ENCODE measurements at places on chromosomes 6 and 20.

DNA sequence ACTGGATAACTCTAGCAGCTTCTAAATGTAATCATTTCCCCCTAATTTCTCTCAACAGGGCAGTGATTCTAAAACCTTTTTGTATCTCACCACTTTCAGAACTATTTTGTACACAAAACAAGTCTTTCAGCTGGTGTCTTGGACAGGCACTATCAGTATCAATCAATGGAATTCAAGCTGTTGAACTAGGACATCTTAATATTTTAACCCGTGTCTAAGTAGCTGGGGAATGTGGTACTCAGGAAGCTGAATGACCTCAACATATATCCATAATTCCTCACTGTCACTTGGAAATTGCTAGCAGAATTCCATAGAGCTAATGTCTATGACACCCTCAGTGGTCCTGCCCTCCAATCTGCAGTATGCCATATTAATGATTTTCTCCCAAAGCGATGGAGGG, 24.5 kb downstream of the ADAT2 start:
- no peak for DNase-seq

- DNase-seq, result no peak
Measured at GRCh38 chr6:39520916-39521315, 198.4 kb upstream of the KCNK16 start.

GRCh38 chr6:150510576-150510975, 89.1 kb upstream of the PLEKHG1 start:
- DNase-seq, result no peak

- DNase-seq, result no peak
Measured at GRCh38 chr20:42123981-42124473, 505.9 kb upstream of the CHD6 start.

- no peak for DNase-seq
Measured at GRCh38 chr6:28947067-28947765, 23.4 kb upstream of the TRIM27 start.

DNA sequence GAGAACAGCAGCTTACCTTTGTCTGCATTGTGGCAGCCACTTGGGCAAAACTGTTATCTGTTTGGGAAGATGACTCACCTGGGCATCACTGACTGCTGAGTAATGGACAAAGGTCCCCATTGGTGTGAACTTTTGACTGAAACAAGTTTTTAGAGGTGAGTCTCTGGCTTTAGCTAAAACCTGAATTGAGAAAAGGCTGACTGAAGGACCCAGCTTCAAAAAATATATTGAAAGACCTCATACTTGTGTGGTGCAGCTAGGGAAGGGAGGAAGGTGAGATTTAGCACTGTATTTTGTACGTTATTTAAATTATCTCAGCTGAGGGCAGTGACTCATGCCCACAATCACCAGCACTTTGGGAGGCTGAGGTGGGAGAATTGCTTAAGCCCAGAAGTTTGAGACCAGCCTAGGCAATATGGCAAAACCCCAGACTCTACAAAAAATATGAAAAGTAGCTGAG, 4.5 kb upstream of the CITED2 start:
- no peak for DNase-seq

DNA sequence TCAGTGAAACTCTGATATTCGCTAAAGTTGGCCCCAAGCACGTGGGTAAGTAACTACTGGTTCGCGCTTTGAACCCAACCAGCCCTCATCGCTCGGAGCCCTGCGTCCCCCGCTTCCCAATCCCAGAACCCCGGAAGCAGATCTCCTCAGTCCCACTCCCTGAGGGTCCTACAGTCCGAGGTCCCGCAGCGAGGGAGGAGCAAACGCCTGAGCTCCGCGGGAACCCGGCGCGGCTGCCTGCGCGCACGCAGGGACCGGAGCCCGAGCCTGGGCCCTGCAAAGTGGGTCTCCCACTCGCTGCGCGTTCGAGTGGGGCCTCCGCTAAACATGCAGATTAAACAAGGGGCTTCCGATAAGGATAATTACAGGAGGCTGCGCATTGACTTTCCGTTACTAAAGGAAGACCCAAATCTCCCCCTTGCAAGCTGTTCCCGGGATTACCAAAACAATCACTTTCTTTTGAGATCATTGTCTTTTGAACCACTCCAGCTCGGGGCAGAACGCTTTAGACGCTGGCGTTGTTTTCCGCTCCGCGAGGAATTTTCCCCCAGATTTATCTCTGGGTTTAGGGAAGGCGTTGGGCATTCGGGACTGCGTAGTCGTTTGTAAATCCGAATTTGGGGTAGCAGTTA, 1.3 kb upstream of the VSX1 start:
- no peak for DNase-seq

GRCh38 chr20:4833074-4833728, 111.5 kb downstream of the PRND start:
- DNase-seq, result no peak

DNA sequence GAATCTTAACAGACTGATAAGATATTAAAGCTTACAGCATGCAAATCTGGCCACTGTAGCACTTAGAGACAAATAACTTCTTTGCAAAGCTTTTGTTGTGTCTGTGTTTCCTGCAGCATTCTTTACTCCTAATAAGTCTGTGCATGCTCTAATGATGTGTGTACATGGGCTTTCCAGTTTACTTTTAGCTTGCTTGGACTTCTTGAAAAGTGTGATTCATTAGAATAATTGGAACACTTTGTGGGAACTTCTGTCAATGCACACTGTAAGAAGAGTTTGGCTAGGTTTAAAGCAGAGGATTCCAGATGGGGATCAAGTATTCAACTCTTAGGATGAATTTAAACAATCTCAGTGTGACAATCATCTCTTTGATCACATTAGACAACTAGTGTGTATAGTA, 22.1 kb upstream of the TINAG start:
- no peak for DNase-seq

DNA sequence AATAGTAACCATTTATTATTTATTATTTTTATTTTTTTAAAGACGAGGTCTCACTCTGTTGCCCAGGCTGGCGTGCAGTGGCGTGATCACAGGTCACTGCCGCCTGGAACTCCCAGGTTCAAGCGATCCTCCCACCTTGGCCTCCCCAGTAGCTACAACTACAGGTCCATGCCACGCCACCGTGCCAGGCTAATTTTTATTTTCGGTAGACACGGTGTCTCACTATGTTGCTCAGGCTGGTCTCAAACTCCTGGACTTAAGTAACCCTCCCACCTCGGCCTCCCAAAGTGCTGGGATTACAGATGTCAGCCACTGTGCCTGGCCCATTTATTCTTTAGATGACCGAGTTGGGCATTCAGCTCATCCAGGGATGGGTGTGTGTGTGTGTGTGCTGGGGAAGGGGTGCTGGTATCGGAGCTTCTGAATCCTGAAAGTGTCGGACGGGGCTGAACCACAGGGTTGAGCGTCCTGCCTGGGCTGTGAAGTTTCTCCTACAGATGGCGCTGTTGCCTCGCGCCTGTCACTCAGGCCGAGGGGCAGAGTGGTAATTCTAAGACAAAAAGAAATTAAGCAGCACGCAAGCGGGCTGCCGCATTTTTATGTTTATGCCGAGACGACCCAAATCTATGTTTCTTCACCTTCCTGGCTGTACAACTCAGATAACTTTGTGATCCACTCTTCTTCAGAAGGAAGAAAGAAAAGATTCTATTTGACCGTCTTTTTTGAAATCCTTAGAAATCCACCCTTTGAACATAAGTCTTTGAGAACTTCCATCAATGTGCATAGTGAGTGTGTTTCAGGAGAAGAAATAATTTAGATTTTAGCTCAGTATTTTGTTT, 252.8 kb downstream of the CDH26 start:
- DNase-seq, result peak; percentile 35

GRCh38 chr6:44020148-44020547, 107.1 kb downstream of the MRPL14 start:
- DNase-seq, result no peak

DNA sequence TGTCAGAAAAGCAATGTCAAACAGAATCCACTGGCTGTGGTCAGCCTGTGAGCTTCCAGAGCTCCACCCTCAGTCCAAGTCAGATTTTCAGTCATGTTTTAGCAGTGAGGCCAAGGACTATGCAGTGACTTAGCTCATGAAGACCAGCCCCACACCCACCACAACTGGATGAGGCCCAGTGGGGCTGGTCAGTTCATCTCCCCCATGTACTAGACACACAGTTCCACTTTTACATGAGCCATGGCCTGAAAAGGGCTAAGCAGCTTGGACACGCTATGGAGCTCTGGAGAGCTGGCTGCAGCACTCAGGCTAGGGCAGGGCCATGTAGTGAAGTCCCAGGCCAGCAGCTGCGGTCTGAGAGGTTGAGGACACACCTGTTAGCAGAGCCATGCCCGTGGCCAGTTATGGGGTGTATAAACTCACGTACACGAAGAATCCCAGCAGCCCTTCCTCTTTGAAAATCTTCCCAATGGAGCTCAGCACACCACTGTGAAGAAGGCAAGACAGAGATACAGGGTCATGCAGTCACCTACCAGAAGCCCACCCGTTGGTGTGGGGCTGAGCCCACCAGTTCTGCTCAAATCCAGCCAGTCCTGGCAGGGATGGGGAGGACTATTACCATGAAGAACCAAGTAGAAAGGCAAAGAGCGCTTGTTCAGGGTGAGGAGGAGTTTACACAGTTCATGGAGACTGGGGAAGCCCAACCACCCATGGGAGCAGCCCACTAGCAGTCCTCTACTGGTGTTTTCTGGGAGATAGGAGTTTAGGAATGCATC, 10.6 kb downstream of the MTCH1 start:
- no peak for DNase-seq

DNA sequence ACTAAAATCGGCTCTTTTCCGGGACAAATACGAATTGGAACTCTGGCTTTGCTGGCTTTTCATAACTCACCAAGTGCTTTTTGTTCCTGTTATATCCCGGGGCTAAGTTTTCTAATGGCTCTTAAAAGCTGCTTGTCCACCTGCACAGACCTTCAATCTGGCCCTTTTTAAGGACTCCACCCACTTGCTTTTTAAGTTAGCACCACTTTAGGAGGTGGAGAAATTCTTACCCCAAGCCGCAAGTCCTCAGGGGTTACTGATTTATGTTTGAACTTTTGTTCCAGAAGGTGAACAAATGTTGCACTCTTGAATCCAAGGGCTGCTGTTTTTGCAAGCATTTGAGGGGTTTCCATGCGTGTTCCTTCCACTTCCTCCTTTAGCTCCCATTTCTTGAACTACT, 37.8 kb downstream of the FAM184A start:
- DNase-seq, result no peak

DNA sequence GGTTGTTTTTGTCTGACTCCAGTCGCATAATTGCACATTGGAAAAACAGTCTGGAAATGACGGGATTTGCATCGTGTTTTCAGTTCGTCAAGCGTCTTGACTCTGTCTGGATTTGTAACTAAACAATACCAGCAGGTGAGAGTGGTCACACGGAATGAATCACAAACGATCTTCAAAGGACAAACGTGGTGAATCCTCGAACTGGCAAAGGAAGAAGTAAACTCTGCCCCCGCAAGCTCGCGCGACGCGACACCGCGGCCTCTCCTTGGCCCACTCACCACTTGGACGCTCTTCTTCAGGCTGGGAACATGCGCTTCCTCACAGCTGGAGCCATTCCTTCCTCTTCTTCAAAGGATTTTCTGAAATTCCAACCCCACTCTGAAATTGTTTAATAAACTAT, 352.6 kb downstream of the THBS2 start:
- DNase-seq, result no peak

DNA sequence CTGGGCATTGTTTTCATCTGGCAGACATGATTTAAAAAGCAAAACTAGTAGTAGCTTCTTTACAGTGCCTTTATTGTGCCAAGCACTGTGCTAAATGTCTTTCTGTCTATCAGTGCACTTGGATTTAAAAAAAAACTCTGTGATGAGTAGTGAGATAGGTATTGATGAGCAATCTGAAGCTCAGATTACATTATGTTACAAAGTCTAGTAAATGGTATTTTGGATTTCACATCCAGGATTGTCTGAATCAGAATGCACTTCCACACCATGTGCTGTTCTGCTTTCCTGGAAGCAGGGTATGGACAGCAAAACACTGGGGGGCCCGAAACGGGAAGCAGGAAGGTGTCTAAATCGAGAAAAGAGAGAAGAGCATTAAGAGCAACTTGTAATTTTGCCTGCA, 103.4 kb upstream of the CCN2 start:
- DNase-seq, result no peak

- no peak for DNase-seq
Measured at GRCh38 chr6:44202972-44203750, 13.6 kb upstream of the MYMX start.

- no peak for DNase-seq
Measured at GRCh38 chr6:151054306-151054705, 185.5 kb upstream of the AKAP12 start.

GRCh38 chr6:90131125-90131524, 165.5 kb downstream of the BACH2 start:
- no peak for DNase-seq

DNA sequence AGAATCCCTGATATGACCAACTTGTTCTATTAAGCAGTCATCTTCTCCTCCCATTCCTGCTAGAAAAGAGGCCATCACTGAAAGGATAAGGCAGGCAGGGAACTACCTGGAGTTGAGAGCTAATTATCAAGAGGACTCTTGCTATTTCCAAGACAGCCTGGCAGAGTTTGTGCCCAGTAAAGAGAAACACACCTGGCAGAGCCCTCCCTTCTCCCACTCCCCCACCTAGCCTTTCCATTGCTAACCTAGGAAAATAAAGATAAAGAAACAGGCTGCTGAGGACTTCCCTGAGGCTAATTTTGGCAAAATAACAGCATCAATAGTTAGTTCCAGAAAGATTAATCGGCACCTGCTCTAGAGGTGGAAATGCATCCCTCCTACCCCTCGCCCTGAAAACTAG, 20.4 kb upstream of the RAB22A start:
- DNase-seq, result no peak

- no peak for DNase-seq
Measured at GRCh38 chr20:25574411-25574810, 10.9 kb downstream of the NINL start.

DNA sequence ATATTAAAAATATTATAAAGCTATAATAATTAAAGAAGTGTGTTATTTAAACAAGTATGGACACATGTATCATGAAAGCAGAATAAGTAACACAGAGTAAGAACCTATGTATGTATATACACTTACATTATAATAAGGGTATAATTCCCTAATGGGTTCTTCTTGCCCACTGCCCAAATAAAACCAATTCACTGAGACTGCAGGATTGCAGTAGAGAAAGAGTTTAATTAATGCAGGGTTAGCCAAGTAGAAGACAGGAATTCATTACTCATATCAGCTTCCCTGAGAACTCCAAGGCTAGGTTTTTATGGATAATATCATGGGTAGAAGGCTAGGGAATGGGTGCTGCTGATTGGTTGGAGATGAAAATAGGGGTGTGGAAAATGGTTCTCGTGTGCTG, 53.8 kb upstream of the SAMD3 start:
- DNase-seq, result no peak

GRCh38 chr20:416950-417800, 9.1 kb downstream of the RBCK1 start:
- DNase-seq, result no peak

DNA sequence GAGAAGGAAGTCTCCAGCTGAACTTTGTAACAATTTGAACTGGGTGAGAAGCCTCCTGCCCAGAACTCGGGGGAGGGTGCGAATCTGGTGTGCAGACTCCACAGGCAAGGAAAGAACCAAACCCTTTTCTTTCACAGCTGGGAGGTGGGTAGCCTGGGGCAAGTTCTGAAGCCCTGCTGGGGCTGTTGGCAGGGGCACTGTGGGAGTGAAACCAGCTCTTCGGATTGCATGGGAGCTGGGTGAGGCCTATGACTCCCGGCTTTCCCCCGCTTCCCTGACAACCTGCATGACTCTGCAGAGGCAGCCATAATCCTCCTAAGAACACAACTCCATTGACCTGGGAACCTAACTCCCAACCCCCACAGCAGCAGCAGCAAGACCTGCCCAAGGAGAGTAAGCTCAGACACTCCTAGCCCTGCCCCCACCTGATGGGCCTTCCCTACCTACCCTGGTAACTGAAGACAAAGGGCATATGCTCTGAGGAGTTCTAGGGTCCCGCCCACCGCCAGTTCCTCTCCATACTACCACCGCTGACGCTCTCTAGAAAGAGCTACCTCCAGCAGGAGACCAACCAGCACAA, 37.5 kb downstream of the SOD2 start:
- DNase-seq, result no peak

Measured in stimulated activated CD8-positive, alpha-beta memory T cell treated with anti-CD3 and anti-CD28 coated beads, Interleukin-7, amount 100 ng/mL, for 24 hours (primary cell).